Astrocyte (in vitro differentiated cells and primary cell): ENCODE measurements at places on chromosomes 1 and 21. TPM values are rescaled to one million over a fixed set of nuclear protein-coding genes. Genes with fewer than 3 reads are reported as not detected.

The DCAF8 gene
- 107 and 127 TPM in 2 replicates for total RNA-seq

The CCDC17 gene
- 2.4 and 3.8 TPM in 2 replicates for total RNA-seq

The CACNA1S gene
- total RNA-seq: not detected in 2 replicates

The TFF2 gene
- total RNA-seq: not detected in 2 replicates

The IGSF9 gene
- 0.89 and 2.1 TPM in 2 replicates for total RNA-seq

The SLAMF7 gene
- total RNA-seq: 0.31 and 0.32 TPM in 2 replicates

GRCh38 chr21:26659182-26659581, 86.1 kb upstream of the CYYR1 start:
- DNase-seq: no peak
- no peaks in the 10 kb centered on the region for H3K36me3 ChIP-seq
- H3K4me1 ChIP-seq: no peaks in the 10 kb centered on the region
- no peak overlapping the region for H3K4me3 ChIP-seq
- no peak overlapping the region for H3K27ac ChIP-seq

DNA sequence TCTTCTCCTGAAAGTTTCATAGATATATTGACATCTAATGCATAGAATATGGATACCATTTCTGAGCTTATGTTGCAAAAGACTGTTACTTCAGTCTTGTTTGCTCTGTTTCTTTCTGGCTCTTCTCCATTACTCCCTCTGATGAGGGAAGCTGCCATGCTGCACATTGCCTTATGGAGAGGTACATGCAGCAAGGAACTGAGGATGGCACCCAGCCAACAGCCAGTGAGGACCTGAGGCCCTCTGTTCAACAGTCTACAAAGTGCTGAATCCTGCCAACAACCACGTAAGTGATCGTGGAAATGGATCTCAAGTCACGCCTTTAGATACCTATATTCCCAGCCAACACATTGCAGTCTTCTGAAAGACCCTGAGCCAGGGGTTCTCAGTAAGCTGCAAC, 66.6 kb upstream of the ADAMTS5 start:
- no peak overlapping the region for H3K4me3 ChIP-seq
- no peak overlapping the region for H3K27ac ChIP-seq
- H3K27me3 ChIP-seq: no peaks in the 10 kb centered on the region

GRCh38 chr1:200363264-200363933, 46.4 kb downstream of the ZNF281 start:
- peaks cover 3% of the 10 kb centered on the region for H3K36me3 ChIP-seq
- no peaks in the 10 kb centered on the region for H3K27me3 ChIP-seq
- H3K4me1 ChIP-seq: peaks cover 32% of the 10 kb centered on the region
- no peak for DNase-seq
- no peak overlapping the region for H3K4me3 ChIP-seq

DNA sequence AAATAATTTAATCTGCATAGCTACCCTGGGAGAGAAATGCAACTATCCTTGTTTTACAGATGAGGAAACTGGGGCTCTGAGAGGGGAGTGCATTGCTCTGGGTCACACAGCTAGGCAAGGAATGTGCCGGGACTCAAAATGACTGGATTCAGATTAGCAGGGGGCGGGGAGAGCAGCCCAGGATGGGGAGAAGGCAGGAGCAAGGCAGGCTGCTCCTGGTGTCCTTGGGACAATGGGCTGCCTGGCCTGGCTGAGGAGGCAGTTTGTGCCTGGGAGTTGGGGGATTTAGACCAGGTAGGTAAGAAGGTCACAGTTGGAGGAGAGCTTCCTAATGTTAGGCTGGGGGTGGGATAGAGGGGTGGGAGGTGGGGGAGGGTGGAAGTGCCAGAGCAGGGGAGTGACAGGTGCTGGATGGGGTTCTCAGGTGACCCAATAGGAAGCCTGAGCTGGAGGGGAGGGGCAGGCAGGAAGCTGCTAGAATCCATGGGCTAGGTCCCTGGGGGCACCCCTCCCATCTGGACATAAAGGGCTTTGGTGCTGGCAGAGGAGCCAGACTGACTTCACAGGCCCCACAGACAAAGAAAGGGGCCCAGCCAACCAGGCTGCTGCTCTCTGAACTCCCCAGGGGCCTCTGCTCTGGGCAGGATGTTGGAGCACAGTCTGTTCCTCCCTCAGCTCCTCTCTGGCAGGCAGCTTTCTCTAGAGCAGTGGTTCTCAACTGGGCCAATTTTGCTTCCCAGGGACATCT, 29.0 kb downstream of the TRIM62 start:
- H3K27me3 ChIP-seq: no peaks in the 10 kb centered on the region
- no peak overlapping the region for H3K27ac ChIP-seq
- H3K4me3 ChIP-seq: no peak overlapping the region
- peaks cover 12% of the 10 kb centered on the region for H3K4me1 ChIP-seq
- no peak for DNase-seq

GRCh38 chr1:248165186-248165585, 9.4 kb upstream of the OR2M2 start:
- H3K36me3 ChIP-seq: no peaks in the 10 kb centered on the region
- H3K27ac ChIP-seq: no peak overlapping the region
- no peak for DNase-seq
- H3K4me1 ChIP-seq: no peaks in the 10 kb centered on the region

GRCh38 chr1:200367841-200368534, 41.8 kb downstream of the ZNF281 start:
- H3K4me3 ChIP-seq: peak overlapping the region; percentile 2
- peak; percentile 97 for DNase-seq
- peak overlapping the region; percentile 86 for H3K27ac ChIP-seq
- H3K4me1 ChIP-seq: peaks cover 46% of the 10 kb centered on the region
- no peaks in the 10 kb centered on the region for H3K27me3 ChIP-seq

DNA sequence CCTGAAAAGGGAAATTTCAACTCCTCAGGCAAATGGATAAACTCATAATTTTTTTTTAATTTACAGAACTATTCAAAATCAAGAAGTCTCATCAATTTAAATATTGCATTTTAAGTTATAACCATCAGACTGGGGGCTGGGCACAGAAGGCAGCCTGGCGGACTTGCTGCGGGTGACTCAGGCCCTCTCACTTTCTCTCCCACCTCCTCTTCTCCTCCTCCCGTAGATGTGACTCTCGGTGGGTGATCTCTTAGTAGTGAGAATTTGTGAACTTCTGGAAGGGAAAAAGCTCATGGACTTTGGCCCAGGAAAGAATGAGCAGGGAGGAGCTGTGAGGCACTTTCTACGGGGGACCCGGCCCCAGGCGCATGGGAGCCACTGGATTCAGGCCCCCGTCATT, 32.9 kb downstream of the CLIC6 start:
- H3K27ac ChIP-seq: no peak overlapping the region
- H3K4me3 ChIP-seq: no peak overlapping the region
- H3K27me3 ChIP-seq: peaks cover 9% of the 10 kb centered on the region

DNA sequence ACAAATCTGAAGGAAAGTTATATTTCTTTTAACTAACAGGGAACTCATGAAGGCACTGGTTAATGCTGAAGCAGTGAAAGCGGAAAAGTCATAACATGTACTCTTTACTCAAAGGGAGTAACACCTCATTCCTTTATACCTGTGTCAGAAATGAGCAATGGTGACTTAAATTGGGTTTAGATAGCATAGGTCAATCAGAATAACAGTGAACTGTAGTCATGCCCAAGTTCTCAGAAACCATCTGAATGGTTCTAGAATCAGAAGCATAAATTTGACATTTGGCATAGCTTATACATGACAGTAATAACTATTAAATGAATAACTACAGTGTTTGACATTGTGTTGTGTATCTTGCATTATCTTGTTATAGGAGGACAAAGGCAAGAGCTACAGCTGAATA, 382.0 kb downstream of the NUF2 start:
- no peak overlapping the region for H3K27ac ChIP-seq
- no peaks in the 10 kb centered on the region for H3K4me1 ChIP-seq
- H3K27me3 ChIP-seq: no peaks in the 10 kb centered on the region
- H3K4me3 ChIP-seq: no peak overlapping the region
- H3K36me3 ChIP-seq: no peaks in the 10 kb centered on the region

DNA sequence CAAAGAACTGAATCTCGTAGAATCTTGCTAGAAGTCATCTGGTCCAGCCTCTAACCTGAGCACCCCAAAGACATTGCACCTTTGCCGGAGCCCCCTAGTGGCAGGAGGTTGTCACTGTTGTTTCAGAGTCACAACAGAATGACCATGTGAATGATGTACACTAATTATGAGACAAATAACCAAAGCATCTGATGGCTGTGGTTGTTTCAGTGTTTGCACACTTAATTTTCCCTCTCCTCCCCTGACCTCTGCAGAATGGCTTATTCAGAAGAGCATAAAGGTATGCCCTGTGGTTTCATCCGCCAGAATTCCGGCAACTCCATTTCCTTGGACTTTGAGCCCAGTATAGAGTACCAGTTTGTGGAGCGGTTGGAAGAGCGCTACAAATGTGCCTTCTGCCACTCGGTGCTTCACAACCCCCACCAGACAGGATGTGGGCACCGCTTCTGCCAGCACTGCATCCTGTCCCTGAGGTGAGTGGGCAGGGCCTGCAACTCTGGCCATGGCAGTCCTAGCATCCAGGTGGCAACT, 26.4 kb downstream of the TRAF5 start:
- H3K36me3 ChIP-seq: peaks cover 2% of the 10 kb centered on the region
- no peaks in the 10 kb centered on the region for H3K27me3 ChIP-seq
- no peak overlapping the region for H3K27ac ChIP-seq
- no peak for DNase-seq

GRCh38 chr1:154835531-154836324, 34.4 kb downstream of the KCNN3 start:
- H3K36me3 ChIP-seq: no peaks in the 10 kb centered on the region
- no peaks in the 10 kb centered on the region for H3K27me3 ChIP-seq
- no peak for DNase-seq
- H3K4me3 ChIP-seq: no peak overlapping the region
- H3K4me1 ChIP-seq: peaks cover 4% of the 10 kb centered on the region

- H3K4me3 ChIP-seq: no peak overlapping the region
- H3K36me3 ChIP-seq: no peaks in the 10 kb centered on the region
- no peaks in the 10 kb centered on the region for H3K4me1 ChIP-seq
- H3K27me3 ChIP-seq: no peaks in the 10 kb centered on the region
Observed at GRCh38 chr1:63623952-63624351, 30.7 kb downstream of the PGM1 start.

GRCh38 chr1:67700692-67701410, 15.8 kb downstream of the GADD45A start:
- no peak overlapping the region for H3K4me3 ChIP-seq
- H3K4me1 ChIP-seq: peaks cover 10% of the 10 kb centered on the region
- peaks cover 23% of the 10 kb centered on the region for H3K36me3 ChIP-seq
- H3K27ac ChIP-seq: peak overlapping the region; percentile 68
- H3K27me3 ChIP-seq: no peaks in the 10 kb centered on the region
